Right forelimb (tissue), 1 donor: ENCODE measurements at places on chromosomes 13 and 19.

- no peak for DNase-seq
Measured at GRCh38 chr19:8973501-8974091, 36.6 kb downstream of the MUC16 start.

DNA sequence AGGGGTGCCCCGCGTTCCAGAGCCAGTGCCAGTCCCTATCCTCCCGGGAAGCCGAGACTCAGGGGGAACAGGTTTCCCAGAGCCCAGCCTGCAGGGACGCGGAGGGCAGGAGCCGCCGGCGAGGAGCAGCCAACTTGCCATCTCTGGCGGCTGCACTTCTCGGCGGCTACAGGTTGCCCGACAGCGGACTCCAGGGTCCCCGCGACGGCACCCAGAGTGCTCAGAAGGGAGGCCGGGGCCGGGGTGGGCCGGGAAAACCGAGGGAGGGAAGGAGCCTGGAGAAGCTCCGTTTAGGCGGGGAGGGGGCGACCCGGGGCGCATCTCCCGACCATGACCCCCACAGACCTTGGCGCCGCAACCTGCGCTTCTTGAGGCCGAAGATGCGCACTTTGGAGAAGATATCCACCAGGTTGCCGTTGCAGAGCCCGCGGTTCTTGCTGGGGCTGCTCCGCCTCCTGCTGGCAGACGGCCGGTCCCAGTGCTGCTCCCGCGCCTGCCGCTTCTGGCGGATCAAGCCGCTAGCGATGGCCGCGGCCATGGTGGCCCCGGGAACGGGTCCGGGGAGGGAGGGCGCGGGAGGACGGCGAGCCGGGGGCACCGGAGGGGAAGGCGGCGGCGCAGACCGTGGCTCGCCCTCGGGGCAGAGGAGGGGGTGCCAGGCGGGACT lies 463.8 kb downstream of the ITGBL1 start:
- no peak for DNase-seq

DNA sequence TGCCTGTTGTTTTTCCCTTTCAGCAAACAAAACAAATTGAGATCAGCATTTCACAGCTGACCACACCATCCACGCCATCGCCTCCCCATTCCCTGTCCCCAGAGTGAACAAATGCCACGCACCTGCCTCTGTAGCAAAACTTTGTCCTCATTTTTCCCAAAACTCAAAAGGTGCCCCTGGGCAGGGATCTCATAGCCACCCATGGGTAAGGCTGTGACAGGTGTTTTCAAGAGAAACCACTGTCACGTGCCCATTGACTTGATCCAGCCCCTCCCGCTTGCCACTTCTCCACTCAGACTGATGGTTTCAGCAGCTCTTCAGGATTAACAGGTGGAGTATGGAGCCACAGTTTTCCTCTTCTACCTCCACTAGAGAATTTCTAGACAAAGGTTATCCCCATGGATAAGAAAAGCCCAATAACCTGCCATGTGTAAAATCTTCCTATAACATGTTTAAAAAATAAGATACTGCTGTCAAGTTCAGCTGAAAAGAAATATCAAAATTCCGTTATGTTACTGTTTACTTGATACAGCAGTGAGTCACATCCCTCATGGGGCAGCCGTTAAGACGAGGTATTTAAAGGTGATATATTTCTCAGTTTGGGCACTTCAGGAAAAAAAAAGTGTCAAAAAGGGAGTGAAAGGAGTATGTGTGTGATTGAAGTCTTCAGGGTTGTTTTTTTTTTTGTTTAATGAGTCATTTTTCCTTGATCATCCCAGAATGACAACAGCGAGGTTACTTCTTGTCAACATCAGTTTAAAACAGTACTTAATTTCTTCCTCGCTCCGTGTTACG lies 63.5 kb upstream of the GPR183 start:
- DNase-seq: no peak

GRCh38 chr13:41650706-41651105 lies 193.4 kb downstream of the RGCC start:
- no peak for DNase-seq

DNA sequence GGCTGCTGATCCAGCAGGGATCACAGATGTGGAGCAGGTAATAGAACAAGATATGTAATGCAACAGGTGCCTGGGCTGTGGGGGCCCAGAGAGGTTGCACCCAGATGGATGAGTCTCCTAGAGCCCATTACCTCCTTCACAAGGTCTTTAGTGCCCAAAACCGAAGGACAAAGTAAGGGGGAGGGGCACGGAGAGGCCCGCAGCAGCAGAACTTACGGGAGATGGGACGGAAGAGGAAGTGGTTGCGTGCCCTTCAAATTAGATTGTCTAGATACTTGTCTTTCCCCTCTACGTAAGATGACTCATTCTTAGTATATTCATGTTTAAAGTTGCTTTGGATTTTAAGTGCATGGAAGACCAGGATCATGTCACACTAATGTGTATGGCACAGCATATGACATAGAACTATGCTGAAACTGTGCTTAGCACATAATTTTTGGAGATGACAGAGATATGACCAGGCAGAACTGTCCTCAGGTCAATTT lies 5.7 kb upstream of the MRPS31 start:
- no peak for DNase-seq

DNA sequence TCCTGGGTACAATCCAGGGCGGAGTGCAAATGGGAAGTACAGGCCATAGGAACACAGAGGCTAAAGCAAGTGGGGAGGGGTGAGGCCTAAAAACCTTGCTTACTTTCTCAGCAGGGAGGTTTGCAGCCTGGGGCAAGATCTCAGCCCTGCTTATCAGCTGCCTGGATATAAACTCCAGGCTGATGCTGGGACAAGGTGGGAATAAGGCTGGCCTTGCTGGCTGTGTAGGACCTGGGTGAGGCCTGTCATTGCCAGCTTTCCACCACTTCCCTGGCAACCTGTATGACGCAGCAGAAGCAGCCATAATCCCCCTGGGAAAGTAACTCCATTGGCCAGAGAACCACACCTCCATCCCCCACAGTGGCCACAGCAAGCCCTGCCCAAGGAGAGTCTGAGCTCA lies 279.1 kb upstream of the ATXN8OS start:
- DNase-seq: no peak

GRCh38 chr19:6392221-6393073 lies 517 bp downstream of the GTF2F1 start:
- DNase-seq: no peak

- DNase-seq: no peak
Measured at GRCh38 chr13:61898207-61898606, 482.6 kb upstream of the PCDH20 start.

GRCh38 chr13:76874479-76874878 lies 11.7 kb downstream of the KCTD12 start:
- DNase-seq: no peak
